ENCODE measurements at places on chromosomes 12 and 14.
A peak's percentile ranks its signal among the peaks of the same experiment; 100 is the strongest.

- DNase-seq = peak; percentile 55
These were observed 146.4 kb downstream of the FOXN3 start for GRCh38 chr14:89270439-89271227.

DNA sequence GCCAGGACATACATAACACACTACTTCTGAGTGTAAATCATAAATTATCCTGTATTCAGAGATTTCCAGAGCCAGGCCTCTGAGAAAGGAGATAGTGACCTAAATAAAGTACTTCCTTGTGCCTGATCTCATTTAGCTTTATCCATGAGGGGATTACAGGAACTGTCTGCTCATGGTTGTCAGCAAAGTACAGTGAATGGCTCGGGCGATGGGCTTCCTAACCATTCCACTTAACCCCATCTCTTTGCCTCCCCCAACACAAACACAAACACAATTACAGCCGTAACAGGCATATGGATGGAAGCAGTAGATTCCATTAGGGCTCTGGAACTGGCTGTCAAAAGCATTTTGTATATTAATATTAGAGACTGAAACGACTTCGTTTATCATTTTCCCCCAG lies 206.7 kb upstream of the CPNE8 start:
- no peak for DNase-seq

GRCh38 chr14:54606631-54607133 lies 39.8 kb downstream of the SAMD4A start:
- DNase-seq = no peak

- DNase-seq = no peak
These were observed 58.6 kb downstream of the R3HDM2 start for GRCh38 chr12:57372233-57372632.

DNA sequence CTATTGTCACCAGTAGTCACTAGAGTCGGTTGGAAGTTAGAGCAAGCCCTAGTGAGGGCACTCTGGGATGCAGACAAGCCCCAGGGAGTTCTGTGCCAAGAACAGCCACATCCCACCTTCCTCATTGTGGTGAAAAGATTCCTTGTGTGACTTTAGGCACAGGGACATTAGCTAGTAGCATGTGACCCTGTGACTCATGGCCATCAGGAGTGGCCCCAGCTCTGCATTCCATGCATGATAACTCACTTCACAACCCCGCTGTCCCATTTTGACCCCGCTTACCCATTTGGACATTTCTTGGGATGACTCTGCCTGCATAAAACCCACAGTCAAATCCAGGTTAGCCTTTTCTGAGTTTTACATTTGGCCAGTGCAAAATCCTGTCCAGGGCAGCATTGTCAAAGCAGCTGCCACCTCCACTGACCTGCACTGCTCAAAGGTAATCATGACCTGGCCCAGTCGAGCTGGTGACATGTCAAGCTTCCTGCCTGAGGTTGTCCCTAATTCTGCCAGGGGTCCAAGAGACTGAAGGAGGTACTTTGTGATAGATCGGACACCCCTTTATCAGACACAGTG lies 430.5 kb downstream of the DPF3 start:
- no peak for DNase-seq

GRCh38 chr14:56885825-56886224 lies 75.5 kb upstream of the OTX2 start:
- no peak for DNase-seq

GRCh38 chr12:132006056-132006680 lies 56.4 kb downstream of the EP400 start:
- DNase-seq = no peak

- no peak for DNase-seq
These were observed 14.3 kb upstream of the COL2A1 start for GRCh38 chr12:48018618-48018995.

GRCh38 chr12:11085419-11085818 lies 6.7 kb downstream of the TAS2R43 start:
- DNase-seq = no peak

GRCh38 chr12:50529345-50529744 lies 24.6 kb downstream of the DIP2B start:
- DNase-seq = no peak

GRCh38 chr14:24435998-24436354 lies 6.2 kb downstream of the KHNYN start:
- no peak for DNase-seq

- DNase-seq = peak; percentile 59
These were observed 4.2 kb upstream of the XPOT start for GRCh38 chr12:64400041-64400440.

DNA sequence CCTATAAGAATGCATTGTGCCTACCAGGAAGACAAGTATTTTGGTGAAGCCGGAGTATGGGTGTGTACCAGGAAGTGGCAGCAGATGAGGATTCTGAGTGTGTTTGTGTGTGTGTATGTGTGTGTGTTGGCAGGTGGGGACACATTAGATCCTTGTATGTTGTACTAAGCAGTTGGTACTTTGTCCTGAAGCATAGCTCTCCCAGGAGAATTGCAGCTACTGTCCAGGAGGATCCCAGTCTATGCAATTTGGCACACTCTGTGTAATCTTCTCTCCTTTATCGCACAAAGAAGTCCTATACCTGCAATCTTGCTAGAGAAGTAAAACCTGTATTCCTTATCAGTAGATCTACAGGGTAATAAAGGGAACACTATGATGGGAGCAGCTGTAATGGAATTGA lies 276.5 kb downstream of the PAWR start:
- no peak for DNase-seq

DNA sequence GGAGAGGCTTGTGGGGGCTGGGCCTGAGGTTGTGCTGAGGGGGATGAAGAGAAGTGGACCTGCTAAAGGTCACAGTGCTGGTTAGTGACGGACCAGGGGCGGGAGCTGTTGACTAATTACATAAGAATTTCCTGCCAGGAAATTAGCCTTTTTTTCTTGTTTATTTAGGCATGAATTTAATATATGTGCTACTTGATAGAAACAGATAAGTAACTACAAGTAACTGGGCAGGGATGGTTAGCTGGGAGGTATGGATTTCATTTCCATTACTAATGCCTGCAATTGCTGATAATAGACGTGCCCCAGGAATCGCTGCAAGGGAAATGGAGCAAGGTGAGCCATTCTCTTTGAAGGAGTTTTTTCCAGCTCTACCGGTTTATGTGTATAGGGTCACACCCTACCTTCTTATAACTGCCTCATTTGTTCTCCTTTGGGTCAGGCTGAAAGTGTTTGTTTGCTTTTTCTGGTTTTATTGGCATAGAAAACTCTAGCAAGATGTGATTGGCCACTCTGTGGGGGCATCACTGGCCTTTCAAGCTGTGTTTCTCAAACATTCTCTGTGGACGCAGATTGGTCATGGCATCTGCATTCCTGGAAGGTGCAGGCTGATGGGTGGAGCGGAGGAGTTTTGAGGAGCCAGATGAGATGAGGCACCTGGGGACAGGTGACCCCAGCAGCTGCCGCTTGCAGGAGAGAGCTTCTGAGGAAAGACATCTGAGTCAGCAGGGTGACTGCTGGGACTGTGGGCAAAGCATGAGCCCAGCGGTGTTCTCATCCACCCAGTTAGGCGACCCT lies 19.0 kb upstream of the GPRC5A start:
- no peak for DNase-seq

GRCh38 chr14:34660796-34661195 lies 30.8 kb upstream of the SNX6 start:
- no peak for DNase-seq

- no peak for DNase-seq
These were observed 411.8 kb downstream of the NPAS3 start for GRCh38 chr14:33350366-33350990.

DNA sequence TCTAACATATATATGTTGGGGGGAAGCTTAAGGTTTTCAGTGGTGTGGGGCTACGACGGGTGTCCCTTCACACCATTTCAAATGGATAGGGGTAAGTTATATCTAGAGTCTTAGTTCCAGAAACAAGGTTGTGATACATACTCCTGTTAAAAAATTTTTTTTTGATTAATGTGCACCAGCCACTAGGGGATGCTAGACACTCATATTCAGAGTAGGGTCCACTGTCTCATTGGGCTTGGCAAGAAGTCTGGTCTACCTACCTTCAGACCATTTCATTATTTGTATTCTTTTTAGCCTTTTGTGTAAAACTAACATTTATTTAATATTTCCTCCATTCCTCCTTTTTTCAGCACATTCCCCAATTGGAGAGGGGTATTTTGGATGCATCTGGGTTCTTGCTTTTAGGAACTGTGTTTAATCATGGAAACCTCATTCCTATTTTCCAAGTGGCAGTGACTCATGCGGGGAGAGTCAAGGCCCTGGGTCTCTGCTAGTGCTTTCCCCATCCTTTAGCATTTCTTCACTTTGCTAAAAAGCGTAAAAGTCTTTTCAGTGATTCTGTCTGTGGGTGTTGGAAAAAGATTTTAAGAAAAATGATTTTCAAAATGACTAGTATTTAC lies 33.4 kb downstream of the ANO4 start:
- no peak for DNase-seq

GRCh38 chr14:72739446-72740405 lies 154.2 kb downstream of the DPF3 start:
- no peak for DNase-seq

DNA sequence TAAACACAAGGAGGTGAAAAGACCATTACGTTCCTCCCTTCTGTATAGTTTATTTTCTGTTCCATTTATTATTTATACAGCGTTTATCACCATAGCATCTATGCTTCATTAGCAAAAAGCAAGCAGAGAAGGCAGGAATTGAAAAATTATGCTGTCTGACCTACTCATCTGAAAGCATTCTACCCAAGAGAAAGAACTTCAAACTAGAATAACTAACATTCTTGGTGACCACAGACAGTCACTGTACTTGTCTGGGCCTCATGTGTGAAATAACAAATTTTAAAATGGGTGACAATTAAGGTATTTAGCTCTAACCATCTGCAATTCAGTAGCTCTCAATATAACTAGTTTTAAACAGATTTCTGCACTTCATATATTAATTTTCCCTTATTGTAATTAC lies 29.3 kb upstream of the PDE3A start:
- DNase-seq = no peak

- no peak for DNase-seq
These were observed 62.7 kb downstream of the CDC42BPB start for GRCh38 chr14:102994689-102995088.

DNA sequence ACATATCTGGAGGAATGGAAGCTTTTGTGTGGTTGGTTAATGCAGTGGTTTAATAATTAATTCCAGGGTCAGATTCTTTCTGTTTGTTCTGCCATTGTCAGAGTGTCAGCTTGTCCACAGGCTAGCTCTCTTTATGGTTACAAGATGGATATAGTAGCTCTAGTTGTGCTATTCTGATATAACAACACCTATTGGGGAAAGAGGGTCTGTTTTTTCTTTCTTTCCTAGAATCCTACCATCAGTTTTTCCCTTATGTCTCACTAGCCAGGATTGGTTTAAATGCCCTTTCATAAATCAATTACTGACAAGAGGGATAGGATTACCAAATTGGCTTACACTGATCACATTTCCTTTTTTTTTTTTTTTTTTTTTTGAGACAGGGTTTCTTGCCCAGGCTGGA lies 27.8 kb downstream of the CNOT2 start:
- no peak for DNase-seq

All from CD4-positive, alpha-beta T cell treated with Interferon alpha-2 for 1 hour (primary cell).